ENCODE measurements at places on chromosomes 16 and 17.

DNA sequence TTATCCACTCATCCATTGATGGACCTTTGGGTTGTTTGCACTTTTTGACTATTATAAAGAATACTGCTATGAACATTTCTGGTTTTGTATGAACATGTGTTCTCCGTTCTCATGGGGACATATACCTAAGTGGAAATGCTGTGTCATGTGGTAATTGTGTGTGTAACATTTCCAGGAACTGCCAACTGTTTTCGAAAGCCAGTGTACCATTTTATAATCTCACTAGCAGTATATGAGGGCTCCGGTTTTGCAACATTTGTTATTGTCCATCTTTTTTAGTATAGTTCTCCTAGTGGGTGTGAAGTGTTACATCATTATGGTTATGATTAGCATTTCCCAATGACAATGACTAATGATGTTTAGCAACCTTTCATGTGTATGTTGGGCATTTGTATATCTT is 5.1 kb upstream of the TRIM25 start:
- DNase-seq: peak; percentile 44

DNA sequence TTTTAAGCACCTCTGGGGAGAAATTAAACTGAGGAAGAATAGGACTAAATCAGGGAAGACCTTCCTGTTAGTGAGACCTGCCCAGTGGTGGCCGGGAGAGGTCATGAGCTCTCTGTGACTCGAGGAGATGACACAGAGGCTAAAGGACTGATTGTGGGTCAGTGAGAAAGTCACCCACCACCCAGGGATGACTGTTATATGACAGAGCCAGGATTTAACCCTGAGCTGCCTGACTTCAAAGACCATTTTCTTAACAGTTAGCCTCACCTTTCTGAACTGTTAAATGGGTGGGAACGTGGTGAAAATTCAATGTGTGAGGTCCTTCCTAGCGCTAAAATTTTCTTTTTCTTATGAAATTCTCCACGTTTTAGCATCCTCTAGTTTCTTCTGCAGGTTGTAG is 72.5 kb downstream of the WSB1 start:
- no peak for DNase-seq

- no peak for DNase-seq
Measured at GRCh38 chr16:87425941-87426340, 33.8 kb downstream of the MAP1LC3B start.

- no peak for DNase-seq
Measured at GRCh38 chr16:22633280-22633679, 122.6 kb downstream of the NPIPB5 start.
